ENCODE measurements at places on chromosomes 12 and 14.

GRCh38 chr14:102089621-102090343, 2.9 kb upstream of the HSP90AA1 start:
- DNase-seq, result no peak

DNA sequence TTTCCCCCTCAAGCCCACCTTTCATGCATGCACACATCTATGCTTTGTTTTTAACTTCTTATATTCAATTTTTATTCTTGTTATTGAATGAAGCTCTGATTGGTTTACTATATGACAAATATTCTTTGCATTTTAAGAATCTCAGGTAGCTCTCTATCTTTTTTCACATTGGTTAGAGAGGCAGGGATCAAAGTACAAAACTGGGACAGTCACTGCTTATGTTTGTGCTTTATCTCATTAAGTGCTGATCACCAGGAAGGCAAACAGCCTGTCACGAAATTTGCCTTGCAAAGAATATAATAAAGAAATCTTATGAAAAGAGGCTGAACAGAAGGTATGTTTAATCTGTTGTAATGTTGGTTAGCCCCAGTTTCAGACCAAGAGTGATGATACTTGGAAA, 29.7 kb upstream of the INSM2 start:
- DNase-seq, result no peak

DNA sequence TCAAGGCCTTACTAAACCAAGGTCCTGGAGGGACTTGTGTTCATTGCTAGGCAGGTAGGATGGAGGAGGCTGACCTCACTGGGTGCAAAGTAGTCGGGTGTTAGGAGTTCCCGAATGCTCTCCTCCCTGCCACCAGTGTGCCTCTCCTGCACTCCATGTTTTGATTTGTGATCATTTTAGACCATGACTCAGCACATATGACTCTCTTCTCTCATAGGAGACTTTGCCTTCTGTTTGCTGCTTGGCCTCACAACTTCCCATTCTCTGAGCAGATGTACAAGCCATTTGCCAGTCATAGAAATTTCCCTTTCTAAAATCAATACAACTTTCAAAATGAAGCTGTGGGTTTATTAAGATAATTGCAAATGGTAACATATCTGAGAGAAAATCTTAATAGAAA, 46.6 kb upstream of the LRIG3 start:
- DNase-seq, result no peak

GRCh38 chr12:6824901-6825381, 3.3 kb upstream of the P3H3 start:
- DNase-seq, result no peak

GRCh38 chr12:97308576-97309198, 153.9 kb upstream of the RMST start:
- DNase-seq, result peak; percentile 52

- no peak for DNase-seq
These were observed 21.3 kb upstream of the RAB35 start for GRCh38 chr12:120137833-120138232.

DNA sequence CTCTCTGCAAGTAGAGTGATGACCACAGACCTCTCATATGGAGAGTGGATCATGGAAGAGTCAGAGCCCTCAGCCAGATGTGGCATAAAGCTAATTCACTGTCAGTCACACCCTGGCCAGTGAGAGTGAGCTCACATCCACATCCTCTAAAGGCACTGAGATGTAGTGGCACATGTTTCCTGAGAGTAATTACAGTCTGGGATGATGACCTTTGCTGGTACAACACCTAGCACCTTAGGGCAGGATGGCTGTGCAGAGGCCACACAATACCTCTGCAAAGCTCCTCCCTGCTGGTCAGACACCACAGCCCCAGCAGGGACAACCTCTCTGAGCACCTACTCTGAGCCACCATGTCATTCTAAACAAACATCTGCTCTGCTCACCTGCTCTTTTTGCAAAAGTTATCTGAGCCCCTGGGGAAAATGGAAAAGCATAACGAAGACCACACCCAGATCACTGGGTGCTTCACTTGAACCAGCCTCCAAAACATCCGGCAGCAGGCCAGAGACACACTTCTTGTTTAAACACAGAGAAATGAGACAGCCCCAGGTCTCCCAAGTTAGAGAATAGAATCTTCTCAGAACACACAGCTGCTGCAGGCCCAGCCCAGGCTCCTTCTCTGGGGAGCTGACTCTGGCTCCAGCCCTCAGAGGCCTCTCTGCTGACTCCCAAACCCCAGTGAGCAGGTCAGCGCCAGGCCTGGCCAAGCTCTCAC, 30.3 kb downstream of the PITPNM2 start:
- peak; percentile 56 for DNase-seq

DNA sequence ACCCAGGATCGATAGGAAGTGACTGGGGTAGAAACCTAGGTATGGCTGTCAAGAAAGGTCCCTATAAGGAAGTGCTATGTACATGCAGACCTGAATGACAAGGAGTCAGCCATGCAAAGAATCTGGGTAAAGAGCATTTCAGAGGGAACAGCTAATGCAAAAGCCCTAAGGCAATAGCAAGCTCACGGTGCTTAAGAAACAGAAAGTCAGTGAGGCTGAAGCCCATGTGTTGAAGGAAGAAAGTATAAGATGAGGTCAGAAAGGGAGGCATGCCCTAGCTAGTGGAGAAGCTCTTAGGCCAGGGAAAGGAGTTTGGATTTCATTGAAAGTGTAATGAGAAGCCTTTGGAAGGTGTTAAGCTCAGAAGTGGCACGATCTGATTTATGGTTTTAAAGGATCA, 6.0 kb upstream of the ADCY6 start:
- no peak for DNase-seq

DNA sequence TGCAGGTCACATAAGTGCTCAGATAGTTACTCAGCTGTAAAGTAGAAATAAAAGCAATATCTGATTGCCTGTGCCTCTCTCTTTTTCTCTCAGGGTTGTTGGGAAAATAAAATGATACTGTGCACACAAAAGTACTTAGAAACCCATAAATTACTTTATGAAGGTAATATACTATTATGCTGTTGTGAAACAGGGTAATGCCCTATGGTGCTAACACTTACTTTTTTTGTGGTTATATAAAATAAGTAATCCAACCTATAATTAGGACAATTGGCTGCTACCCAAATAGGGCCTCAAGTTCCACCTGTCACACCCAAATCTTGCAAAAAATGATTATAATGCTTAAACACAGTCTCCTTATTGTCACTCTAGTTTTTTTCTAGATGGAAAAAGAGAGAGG, 50.6 kb downstream of the DAAM1 start:
- DNase-seq, result no peak

DNA sequence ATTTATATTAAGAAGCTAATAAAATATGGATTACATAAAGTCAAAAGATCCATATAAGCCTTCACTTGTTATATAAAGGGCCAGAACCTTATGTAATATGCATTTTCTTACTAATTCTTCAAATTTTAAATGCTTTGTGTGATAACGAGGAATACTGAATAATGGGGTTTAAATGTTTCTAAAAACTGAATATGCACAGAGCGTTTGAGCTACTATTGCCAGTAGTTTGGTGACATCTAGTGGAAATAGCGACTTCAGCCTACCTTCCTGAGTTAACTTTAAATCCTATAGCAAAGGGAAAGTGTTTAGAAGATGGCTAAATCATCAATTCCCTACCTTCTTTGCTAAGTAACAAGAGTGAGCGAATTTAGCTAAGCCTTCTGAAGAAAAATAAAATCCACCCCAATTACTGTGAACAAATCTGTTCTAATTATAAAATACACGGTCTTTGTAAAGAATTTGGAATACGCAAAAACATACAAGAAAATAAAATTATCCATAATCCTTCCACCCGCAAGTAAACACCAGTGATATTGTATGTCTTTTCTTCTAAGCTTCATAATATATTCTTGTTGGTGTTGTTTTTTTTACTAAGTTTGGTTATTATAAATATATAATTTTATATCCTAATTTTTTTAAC, 115.5 kb upstream of the G2E3 start:
- peak; percentile 16 for DNase-seq

DNA sequence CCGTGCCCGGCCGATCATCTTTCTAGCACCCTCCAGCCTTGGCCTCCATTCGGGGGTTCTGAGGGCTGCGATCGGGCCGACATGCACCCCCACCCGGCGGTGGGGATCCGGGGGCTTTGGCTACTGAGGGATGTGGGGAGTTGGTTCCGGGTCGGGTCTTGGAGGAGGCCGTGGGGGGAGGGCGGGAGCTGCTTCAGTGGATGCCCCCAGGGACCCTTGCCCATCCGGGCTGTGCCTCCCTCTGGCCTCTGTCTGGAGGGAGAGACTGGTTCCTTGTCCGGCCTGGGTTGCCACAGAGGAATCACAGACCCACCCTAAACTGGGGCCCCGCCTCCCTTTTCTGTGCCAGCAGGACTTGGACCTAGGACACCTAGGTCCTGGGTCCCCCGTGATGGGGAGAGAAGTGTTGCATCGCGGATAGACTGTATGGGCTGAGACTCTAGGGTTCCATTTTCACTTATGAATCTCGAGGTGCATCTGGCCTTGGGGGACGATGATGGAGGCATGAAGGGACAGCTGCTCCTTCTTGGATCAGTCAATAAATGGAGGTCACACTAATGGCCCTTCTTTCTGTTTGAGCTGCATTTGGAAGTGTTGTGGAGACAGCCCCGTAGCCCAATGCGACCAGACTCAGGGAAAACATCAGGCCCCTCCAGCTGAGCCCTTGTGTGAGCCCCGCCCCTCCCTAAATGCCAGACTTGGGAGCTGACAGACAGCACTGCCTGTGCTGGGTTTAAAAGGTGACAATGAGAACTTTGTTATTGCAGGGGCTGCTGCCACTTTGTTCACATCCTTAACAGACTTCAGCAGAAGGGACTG, 577 bp downstream of the DTX3 start:
- no peak for DNase-seq

GRCh38 chr12:68887641-68888040, 45.3 kb downstream of the CPM start:
- DNase-seq, result no peak

DNA sequence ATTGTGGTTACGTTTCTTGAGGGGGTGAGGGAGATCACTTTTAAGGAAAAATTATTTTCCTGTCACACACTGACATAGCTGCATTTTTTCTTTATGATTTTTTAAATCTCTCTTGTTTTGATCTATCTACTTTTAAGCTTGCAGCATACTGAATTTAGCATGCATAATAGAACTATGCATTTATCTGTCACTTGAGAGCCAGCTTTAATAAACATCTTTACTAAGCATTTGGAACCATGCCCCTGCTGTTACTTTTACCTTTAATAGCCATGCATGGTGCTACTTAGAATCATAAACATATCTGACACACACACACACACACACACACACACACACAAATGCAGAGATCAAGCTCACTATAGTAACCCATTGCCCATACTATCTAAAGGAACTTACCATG, 486.2 kb downstream of the NELL2 start:
- no peak for DNase-seq

DNA sequence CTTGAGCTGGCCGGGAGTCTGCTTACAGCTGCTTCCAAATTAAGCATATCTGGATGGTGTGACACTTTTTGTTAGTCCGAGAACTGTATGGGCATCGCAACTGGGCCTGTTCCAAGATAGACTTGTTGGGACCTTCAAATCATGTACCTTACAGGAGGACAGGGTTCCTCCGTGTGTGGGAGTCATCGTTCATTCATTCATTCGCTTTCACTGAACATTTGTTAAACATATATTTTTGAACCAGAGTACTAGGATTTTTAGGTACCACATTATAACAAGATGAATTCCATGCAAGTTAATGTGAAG, 387 bp upstream of the IPO8 start:
- DNase-seq, result no peak
